Type B pancreatic cell (in vitro differentiated cells): ENCODE measurements at places on chromosomes 12 and 14. TPM values are rescaled to one million over a fixed set of nuclear protein-coding genes. Genes with fewer than 3 reads are reported as not detected.
A peak's percentile ranks its signal among the peaks of the same experiment; 100 is the strongest.

DNA sequence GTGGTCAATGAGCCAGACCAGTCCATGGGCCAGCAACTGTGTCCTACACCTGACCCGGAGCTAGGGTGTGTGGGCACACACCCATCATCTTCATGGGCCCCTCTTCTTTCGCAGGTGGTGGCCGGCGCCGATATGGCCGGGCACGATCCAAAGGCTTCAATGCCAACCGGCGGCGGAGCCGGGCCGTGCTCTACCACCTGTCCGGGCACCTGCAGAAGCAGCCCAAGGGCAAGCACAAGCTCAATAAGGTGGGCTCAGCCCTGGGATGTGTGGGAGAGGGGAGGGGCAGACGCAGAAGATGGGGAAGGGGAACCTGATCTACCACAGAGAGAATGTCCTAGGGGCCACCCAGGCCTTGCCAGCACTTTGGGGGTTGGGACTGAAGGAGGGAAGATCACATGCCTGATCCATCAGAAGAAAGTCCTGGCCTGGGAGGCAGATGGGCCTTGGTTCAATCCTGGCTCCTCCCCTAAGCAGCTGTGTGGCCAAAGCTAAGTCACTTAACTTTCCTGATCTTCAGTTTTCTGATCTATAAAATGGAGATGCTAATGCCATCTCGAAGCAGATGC, 3.8 kb downstream of the KCNH3 start:
- no peak for DNase-seq

GRCh38 chr14:62162998-62163589, 400.9 kb downstream of the SNAPC1 start:
- DNase-seq: no peak

- DNase-seq: no peak
Observed at GRCh38 chr12:12885096-12885792, 6.1 kb upstream of the GPRC5A start.

- no peak for DNase-seq
Observed at GRCh38 chr12:100216337-100216736, 15.7 kb downstream of the ACTR6 start.

GRCh38 chr14:28769276-28769880, 2.8 kb downstream of the FOXG1 start:
- DNase-seq: no peak

DNA sequence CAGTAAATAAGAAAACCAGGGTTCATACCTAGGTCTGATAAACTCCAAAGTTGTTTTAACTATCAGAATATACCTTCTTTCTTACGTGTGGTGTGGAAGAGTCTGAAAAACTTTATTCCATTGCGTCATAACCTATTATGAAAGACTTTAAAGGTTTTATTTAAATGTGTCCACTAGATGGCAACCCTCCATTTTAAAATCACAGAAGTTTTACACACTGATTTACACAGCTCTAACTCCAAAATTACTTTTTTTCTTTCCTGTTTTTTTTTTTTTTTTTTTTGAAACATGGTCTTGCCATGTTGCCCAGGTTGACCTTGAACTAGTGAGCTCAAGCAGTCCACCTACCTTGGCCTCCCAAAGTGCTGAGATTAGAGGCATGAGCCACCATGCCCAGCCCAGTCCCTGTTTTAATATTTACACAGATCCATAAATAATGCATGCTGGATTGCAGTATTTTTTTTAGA, 17.3 kb upstream of the TMPRSS12 start:
- no peak for DNase-seq

GRCh38 chr12:95102916-95103671, 29.7 kb upstream of the NR2C1 start:
- DNase-seq: no peak

- DNase-seq: no peak
Observed at GRCh38 chr12:46946137-46946536, 120.3 kb upstream of the SLC38A4 start.

GRCh38 chr14:20857630-20858261, 33.4 kb upstream of the RNASE3 start:
- no peak for DNase-seq

DNA sequence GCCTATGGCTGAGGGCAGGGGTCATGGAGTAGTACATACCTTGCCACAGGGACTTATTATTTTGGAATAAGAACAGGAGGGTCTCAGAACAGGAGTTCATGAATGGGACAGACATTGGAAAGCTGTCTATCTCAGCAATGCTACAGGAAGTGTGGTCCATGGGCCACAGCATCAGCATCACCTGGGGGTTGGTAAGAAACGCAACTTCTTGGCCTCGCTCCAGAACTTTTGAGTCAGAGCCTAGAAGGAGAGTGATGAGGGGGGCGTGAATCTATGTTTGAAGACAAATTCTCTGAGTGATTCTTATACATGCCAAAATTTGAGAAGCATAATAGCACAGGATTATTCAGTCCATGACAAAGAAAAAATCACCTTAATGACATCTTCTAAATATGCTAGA, 156.6 kb downstream of the RPAP3 start:
- no peak for DNase-seq

- DNase-seq: no peak
Observed at GRCh38 chr12:120092551-120093335, 23.8 kb downstream of the RAB35 start.

DNA sequence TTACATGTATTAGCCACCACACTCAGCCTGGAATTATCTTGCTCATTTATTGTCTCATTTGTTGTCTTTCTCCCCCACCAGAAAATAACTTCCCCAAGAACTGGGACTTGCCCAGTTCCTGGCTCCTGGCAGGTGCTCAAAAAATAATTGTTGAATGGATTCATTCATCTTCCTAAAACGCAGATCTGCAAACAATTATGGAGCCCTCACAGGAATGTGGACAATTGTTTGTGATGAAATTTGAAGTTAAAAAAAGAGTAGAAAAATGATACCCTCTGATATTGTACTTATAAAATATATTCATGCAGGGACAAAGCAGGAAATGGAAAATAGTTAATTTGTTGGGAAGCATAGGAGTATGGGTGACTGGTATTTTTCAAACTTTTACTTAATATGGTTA, 60.7 kb upstream of the MAP1LC3B2 start:
- DNase-seq: no peak

- no peak for DNase-seq
Observed at GRCh38 chr12:25320123-25321006, 69.6 kb upstream of the KRAS start.

DNA sequence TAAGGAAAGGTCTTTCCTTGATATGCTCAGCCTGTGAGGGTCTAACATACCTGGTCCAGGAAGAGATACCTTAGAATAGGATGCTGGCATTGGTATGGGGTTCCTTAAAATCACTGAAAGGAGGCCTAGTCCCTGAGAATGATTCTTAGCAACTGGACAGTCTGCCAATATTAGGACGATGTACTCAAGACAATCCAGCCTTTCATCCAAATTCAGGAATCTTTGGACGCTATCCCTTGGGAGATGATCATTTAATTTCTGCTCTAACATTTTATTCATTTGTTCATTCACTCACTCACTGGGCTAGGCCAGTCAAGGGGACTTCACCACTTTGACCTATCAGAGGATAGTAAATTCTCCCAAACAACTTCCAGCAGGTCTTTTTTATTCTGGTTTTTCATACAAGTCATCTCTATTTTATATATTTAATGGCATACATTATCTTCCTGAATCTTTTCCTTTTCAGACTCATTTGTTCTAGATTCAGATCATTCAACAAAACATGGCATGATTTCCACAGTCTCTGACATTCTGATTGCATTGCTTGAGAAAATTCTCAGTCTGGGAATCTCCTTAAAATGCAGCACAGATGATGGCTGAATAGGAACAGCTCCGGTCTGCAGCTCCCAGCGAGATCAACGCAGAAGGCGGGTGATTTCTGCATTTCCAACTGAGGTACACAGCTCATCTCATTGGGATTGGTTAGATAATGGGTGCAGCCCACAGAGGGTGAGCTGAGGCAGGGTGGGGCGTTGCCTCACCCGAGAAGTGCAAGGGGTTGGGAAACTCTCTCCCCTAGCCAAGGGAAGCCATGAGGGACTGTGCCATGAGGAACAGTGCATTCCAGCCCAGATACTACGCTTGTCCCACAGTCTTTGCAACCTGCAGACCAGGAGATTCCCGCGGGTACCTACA, 118.0 kb upstream of the PRICKLE1 start:
- DNase-seq: no peak

- no peak for DNase-seq
Observed at GRCh38 chr12:71950819-71951218, 12.2 kb downstream of the TPH2 start.

DNA sequence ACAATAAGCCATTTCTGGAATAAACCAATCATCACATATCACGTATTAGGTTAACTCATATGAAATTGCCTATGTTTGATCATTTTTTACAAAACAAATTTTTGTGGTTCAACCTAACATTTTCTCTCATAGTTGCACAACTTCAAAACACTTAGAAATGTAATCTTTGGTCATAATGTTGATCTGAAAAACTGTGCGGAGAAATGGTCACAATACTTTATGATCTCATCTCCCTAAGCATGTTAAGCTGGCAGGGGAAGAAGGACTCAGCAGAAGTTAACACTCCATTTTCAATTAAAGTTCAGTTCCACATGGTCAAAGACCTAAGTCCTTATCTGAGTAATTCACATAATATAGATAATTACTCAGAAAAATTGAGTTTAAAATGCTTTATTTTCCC, 194.8 kb downstream of the CAPZA3 start:
- DNase-seq: no peak

- DNase-seq: no peak
Observed at GRCh38 chr14:35223927-35224326, 68.3 kb upstream of the PSMA6 start.

GRCh38 chr12:119157978-119158377, 20.8 kb upstream of the HSPB8 start:
- DNase-seq: no peak

GRCh38 chr14:88473791-88474190, 81.0 kb downstream of the PTPN21 start:
- no peak for DNase-seq

GRCh38 chr12:94972795-94973194, 30.7 kb downstream of the NDUFA12 start:
- no peak for DNase-seq

DNA sequence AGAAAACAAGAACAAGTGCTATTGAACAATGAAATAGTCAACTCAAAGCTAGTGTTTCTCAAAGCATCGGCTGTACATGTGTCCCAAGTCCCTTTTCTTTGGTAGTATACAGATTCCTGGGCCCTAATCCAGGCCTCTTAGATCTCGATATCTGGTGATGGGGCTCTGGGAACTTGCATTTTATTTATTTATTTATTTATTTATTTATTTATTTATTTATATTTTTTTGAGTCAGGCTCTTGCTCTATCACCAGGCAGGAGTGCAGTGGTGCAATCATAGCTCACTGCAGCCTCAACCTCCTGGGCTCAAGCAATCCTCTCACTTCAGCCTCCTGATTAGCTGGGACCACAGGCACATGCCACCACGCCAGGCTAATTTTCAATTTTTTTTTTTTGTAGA, 17.1 kb downstream of the SYNDIG1L start:
- no peak for DNase-seq

DNA sequence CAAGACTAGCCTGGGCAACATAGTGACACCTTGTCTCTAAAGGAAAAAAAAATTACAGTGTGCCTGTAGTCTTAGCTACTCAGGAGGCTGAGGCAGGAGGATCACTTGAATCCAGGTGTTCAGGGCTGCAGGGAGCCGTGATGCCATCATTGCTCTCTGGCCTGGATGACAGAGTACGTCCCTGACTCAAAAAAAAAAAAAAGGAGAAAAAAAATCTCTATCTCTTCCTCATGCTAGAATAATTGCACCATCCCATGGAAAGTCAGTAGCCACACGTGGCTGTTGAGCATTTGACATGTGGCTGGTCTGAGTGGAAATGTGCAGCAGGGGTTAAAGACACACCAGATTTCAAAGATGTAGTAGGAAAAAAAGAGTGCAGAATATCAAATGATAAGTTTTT, 3.8 kb downstream of the RILPL1 start:
- no peak for DNase-seq

GRCh38 chr12:55946553-55946952, 15.6 kb downstream of the DGKA start:
- DNase-seq: no peak

DNA sequence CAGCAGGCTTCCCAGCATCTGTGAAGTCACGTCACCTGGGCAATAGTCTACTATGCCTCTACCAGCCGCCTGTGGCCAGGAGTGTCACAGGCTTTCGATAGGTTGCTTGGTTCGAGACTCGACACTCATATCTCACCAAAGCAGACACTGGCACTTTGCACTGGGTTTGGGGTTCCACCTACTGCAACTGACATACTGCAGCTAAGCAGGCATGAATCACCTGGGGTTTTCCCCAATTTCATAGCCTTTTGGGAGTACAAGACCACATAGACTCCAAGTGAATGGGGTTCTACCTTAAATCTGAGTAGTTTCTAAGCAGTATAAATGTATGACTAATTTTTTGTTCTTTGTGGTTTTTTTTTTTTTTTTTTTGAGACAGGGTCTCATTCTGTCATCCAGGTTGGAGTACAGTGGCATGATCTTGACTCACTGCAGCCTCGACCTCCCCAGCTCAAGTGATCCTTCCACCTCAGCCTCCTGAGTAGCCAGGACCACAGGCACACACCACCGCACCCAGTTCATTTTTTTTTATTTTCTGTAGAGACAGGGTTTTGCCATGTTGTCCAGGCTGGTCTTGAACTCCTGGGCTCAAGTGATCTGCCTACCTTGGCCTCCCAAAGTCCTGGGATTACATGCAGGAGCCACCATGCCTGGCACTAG, 32.1 kb downstream of the DMAC2L start:
- no peak for DNase-seq

GRCh38 chr12:100058482-100059029, 73.8 kb upstream of the ANKS1B start:
- no peak for DNase-seq

GRCh38 chr14:106844608-106845285, 1318.4 kb downstream of the TMEM121 start:
- no peak for DNase-seq

GRCh38 chr12:109432842-109433304, 44.2 kb downstream of the KCTD10 start:
- DNase-seq: peak; percentile 89

DNA sequence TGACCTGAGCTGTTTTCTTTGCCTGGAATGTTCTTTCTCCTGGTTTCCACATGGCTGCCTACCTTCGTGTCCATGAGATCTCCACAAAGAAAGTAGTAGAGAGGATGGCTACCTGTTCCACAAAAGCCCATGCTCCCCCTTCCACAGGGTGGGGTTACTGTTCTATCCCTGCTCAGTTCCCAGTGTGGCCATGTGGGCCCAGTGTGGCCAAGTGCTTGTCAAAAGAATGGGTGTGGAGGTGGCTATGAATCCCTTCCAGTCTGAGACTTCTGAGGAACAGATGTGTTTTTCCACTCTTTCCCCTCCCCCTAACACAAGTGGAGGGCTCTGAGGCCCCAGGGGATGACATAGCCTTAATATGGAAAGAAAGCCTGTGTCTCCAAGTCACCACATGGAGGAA, 26.2 kb upstream of the HSP90B1 start:
- no peak for DNase-seq

The KNTC1 gene
- 31.6 and 74.8 TPM in 2 replicates for total RNA-seq

The LBHD2 gene
- total RNA-seq: not detected in 2 replicates

The ADAMTS20 gene
- total RNA-seq: 1.2 and 3.1 TPM in 2 replicates

The LRP1-AS gene
- not detected in 2 replicates for total RNA-seq

The KRT71 gene
- 0.50 TPM in 1 of 2 replicates, not detected in the other for total RNA-seq

The OASL gene
- 0.17 and 0.19 TPM in 2 replicates for total RNA-seq

The PPP4R4 gene
- total RNA-seq: 1.3 and 1.9 TPM in 2 replicates

The TBC1D30 gene
- 2.8 and 5.6 TPM in 2 replicates for total RNA-seq

The MDM2 gene
- 162 and 299 TPM in 2 replicates for total RNA-seq

The PDZRN4 gene
- total RNA-seq: 0.86 and 2.3 TPM in 2 replicates

The CD163 gene
- total RNA-seq: 0.14 and 0.57 TPM in 2 replicates

The PMEL gene
- total RNA-seq: 1.4 and 136 TPM in 2 replicates

The FAM181A gene
- 1.2 TPM in 1 of 2 replicates, not detected in the other for total RNA-seq

The LRRC10 gene
- total RNA-seq: not detected in 2 replicates

The TGM1 gene
- total RNA-seq: 10.1 and 16.6 TPM in 2 replicates

The ZNF384 gene
- 78.3 and 127 TPM in 2 replicates for total RNA-seq

The RFX4 gene
- total RNA-seq: 0.29 and 25.4 TPM in 2 replicates

The CCDC196 gene
- not detected in 2 replicates for total RNA-seq
